ENCODE measurements at places on chromosomes 5 and 9.

- no peak for DNase-seq
Measured at GRCh38 chr5:1315018-1315708, 20.3 kb upstream of the TERT start.

DNA sequence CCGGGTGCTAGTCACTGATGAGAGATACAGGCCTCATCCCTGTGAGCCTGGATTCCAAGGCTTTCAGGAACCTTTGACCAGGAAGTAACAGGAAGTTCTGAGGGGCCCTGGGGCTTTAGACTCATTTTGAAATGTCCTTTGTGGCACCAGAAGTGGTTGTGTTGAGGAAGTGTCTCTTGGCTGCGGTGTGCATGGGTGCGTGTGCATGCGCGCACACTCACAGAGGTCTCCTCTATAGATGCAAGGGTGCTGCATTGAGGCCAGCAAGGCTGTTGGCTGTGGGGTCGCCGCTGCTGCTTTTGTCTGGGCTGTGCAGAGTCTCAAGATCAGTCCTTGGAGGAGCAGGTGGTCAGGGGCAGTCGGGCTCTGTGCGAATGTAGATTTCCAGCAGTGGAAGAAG is 7.6 kb downstream of the RAB24 start:
- DNase-seq: no peak

DNA sequence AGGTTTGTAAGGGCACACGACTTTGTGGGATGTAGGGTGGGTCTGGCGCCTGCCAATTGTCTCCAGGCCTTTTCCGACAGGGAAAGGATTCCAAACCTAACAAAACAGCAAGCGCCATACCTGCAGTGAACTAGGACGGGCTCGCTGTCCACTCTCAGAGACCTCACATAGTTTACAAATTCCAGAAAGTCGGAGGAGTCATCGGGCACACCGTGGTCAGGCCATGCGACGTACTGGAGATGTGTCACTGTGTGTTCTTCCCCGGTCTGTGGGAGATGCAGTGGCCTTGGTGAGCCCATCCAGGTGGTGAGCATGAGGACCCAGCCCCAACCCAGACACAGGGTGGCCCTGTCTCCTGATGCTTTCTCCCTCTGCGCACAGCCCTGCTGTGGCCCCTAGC is 61.3 kb upstream of the EPB41L4B start:
- DNase-seq: no peak

DNA sequence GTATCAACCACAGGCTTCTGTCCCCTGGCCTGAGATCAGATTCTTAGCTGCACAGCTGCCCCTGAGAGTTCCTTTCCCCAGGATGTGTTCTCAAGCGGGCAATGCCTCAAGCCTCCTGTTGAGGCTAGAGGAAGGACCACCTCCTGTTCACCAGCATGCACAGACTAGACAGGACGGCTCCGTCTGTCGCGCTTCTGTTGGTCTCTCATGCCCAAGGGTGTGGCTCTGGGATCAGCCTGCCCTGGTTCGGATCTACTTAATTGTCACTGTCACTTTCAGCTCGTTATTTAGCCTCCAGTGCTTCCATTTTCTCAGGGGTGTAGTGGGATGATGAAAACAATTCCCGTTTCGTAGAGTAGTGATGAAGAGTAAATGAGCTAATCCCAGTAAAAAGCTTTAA is 103.1 kb downstream of the KCNIP1 start:
- DNase-seq: no peak

Measured in activated effector memory CD4-positive, alpha-beta T cell treated with Interleukin-2 at 50 U/mL for 16 hours (primary cell).